ENCODE measurements at places on chromosomes 16 and 17.

- peak; percentile 86 for DNase-seq
Measured at GRCh38 chr17:40106760-40107521, 6.6 kb upstream of the NR1D1 start.

DNA sequence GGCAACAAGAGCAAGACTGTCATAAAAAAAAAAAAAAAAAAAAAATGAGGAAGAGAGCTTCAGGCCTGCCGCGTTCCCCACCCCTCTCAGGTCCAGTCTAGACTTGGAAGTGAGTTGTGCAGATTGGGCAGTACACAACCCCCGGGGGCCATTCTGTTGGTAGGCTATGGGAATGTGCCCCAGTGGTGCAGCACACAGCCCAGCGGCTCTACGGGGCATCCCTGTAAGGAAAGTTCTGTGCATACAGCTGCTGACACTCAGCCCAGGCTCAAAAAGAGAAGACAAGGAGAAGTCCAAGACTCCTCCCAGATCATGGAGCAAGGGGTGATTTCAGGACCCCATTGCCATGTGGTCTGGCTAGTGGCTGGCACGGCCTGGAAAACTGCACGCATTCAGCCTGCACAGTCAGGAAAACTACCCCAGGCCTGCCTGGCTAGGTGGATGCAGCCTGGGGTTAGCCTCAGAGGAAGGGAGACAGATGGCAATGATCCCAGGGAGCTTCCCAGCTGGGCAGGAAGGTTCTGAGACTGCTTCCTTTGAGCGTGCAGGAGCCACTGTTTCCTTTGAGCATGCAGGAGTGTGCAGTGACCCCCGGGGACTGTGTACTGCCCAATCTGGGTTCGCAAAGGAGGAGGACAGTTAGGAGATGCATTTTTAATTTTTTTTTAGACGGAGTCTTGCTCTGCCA is 44.8 kb downstream of the PECAM1 start:
- DNase-seq: no peak

DNA sequence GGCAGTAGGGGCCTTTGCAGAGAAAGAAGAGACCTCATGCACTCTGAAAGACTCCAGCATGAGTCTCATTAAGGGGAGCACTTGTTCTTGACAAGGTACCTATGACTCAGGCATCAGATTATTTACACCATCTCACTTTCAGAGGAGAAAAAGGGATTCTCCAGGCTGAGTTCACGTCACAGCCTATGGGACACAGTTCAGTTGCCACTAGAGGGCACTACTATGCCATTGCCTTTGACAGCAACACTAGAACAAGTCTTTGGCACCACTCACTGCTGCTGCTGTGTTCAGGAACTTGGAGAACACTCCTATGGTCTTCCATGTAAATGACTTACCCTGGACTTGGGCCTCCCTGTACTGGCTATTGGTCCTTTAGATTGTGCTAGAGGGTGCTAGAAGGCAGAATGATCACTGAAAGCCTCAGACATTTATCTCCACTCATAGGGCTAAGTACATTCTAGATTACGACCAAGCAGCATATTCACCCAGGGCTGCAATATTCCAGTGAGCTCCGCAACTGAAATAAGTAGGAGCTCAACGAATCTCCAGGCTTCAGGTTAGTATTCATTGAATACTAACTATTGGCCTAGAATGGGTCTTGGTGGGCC is 225.1 kb upstream of the CA10 start:
- DNase-seq: peak; percentile 74

DNA sequence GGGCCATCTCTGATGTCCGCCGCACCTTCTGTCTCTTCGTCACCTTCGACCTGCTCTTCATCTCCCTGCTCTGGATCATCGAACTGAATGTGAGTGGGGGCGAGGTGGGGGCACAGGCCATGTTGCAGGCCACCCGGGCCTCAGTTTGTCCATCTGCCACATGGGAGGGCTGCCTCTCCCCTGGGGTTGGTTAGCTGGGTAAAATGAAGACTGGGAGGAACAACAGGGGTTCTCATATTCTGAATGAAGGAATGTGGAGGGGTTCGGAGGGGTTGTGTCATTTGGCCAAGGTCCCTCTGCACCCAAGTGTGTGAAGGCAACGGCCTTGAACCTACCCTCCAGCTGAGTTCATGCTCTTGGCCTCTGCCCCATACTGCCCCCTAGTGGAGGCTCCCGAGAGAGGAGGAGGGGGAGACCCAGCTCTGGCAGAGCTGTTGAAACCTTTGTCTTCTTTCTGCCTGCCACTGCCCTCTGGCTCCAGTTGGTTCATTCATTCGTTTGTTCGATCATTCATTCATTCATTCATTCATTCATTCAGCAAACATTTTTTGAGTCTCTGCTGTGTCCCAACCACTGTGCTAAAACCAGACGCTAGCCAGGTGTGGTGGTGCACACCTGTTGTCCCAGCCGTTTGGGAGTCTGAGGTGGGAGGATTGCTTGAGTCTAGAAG is 11.4 kb upstream of the TCAP start:
- DNase-seq: peak; percentile 66

- no peak for DNase-seq
Measured at GRCh38 chr17:10600571-10600970, 51.1 kb upstream of the MYH2 start.

- DNase-seq: no peak
Measured at GRCh38 chr17:58537266-58537665, 22.8 kb upstream of the MTMR4 start.

DNA sequence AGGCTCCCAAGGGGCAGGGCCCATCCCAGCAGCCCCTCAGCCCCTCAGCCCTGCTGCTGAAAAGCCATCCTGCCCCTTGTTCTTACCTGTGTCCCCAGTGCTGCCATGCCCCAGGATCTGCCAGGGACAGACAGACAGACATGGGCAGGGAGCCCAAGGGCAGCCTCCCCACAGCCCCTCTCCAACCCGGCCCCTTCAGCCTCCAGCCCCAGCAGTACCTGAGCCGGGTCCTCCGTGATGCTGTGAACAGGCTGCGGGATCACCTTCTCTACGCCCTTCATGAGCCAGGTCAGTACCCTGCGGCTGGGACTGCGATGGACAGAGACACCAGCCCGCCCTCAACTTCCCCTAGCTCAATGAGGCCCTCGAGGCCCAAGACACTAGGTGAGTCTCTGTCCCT is 8.2 kb downstream of the CNGB1 start:
- no peak for DNase-seq

DNA sequence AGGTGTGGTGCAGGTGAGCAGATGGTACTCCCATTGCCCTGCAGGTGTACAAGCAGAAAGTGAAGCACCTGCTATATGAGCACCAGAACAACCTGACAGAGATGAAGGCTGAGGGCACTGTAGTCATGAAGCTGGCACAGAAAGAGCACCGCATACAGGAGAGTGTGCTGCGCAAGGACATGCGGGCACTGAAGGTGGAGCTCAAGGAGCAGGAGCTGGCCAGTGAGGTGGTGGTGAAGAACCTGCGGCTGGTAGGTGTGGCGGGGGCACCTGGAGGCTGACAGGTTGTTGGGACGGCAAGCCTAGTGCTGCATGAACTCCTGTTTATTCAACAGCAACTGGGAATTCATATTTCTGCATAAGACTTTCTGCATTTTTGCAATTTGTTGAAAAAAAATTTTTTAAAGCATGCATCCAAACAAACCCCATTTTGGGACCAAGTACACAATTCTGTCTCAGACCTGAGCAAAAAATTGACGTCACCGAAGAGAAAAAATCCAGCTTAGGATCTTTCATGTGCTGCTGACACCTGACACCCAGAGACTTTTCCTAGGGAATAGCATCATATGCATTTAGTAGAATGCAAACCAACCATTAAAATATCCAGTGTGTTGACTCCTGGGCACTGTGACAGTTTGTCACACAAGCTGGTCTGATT is 13.5 kb upstream of the DBNDD1 start:
- DNase-seq: no peak

DNA sequence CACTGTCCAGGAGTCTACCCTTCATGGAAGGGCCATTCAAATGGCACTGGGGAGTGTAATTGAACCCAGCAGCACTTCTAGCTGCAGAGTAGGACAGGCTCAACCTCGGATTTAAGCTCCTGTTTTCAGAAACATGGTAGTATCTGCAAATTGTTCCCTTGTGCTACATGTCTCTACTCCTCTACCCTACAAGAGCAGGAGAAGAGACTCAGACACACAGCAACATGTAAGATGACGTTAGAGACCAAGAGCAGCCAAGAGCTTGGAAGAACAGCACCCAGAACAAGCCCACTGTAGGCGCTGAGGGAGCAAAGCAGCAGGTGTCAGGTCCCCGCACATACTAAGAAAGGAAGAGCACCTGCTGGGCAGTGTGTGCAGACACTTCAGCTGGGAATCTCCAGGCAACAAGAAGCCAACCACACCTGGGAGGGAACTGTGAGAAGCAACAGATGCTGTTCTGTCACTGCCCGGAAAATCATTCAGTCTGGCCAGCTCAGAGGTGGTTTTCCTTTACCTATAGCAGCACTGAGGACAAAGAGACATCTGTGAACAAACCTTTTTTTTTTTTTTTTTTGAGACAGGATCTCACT is 35.6 kb upstream of the MNT start:
- DNase-seq: no peak

DNA sequence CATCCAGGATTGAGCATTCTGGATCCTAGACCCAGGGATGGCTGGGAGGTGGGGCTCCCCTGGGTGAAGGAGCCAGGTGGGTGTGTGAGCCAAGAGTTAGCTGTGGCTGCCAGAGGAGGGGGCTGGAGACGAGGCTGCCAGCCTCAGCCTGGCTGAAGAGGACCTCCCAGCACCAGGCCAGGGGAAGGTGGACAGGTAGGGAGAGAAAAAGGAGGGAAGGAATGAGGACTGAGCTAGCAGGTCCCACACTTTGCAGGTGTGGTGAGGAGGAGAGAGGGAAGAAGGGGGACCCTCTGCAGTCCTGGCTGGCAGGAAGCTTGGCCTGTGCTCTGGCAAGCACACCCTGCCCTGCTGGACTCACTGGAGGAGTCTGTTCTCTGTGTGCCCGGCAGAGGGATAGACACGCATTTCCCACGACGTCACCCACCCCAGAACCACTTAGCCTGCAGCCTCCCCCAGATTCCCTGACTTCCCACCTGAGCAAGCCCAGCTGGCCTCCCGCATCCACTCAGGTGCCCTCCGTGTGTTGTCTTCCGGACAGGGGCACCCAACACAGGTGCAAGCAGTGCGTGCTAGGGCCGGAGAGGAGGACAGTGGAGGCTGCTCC is 42.0 kb downstream of the SOCS3 start:
- no peak for DNase-seq

DNA sequence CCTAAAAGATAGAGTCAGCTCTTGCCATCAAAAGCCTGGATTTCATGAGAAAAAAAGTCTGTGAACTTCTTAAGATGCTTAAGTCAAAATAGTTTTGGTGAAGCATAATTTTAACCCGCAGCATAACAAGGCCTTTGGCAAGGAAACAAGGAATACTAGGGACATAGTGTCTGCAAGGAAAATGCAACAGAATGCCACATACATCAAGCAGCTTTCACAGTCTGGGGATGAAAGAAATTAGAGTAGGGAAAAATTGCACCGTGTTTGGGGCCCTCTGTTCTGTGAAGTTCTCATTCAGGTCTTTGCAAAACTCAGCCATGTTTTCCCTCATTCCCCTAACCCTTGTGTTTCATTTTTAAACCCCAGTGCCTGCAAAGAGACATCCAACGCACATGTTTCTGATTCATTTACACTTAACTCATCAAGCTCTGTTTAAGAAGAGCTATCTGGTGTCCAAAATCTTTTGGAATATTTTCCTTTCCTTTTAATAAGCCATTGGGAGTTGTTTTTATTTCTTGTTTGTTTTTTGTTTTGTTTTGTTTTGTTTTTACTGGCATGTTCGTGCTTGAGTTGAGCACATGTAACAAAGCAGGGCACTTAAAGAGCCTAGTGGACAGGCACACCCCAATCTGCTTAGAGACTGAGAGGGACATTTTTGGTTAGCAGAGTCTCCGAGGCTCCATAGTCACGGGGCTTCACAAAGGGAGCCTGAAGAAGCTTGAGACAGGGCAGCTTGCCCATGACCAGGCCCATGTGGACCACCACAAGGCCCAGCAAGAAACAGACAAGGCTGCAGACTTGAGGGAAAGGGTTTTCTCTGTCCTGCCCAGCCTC is 116.5 kb downstream of the ANKFN1 start:
- no peak for DNase-seq

DNA sequence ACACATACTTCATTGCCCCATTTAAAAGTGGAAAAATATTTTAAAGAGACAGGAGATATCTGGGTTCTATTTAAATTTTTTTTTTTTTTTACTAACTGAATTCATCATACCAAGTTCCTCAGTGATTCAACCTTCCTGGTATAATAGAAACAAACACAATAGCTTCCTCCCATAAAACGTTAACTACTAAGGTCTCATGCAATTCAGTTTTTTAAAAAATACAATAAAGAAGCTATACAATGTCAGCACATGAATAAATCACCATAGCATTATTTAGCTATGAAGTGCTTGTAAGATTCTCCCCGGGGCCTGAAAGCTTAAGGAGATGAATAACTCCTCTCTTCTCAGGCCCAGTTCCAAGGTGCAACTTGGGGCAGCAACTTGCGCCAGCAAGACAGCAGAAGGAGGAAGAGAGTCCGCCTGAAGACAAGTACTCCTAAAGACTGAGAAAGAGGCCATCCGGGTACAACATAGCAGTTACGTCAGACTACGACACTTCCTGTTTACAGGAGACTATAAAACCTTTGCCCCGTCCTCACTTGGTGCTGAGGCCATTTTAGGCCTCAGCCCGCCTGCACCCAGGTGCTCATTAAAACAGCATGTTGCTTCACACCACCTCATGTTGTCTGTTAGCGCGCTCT is 81.5 kb downstream of the MYO1D start:
- no peak for DNase-seq

- DNase-seq: no peak
Measured at GRCh38 chr17:29138971-29139691, 41.1 kb downstream of the MYO18A start.

GRCh38 chr17:339193-340061 is 13.2 kb downstream of the RPH3AL start:
- DNase-seq: peak; percentile 78

GRCh38 chr17:82973456-82974135 is 105.8 kb upstream of the METRNL start:
- no peak for DNase-seq

GRCh38 chr16:85055493-85056210 is 28.1 kb downstream of the KIAA0513 start:
- DNase-seq: peak; percentile 37

- no peak for DNase-seq
Measured at GRCh38 chr17:8121407-8121680, 2.6 kb downstream of the HES7 start.

- DNase-seq: no peak
Measured at GRCh38 chr16:77777745-77778144, 10.6 kb upstream of the VAT1L start.

- no peak for DNase-seq
Measured at GRCh38 chr17:65173284-65173793, 36.2 kb downstream of the RGS9 start.
